ENCODE measurements at places on chromosomes 1 and 21. TPM values are rescaled to one million over a fixed set of nuclear protein-coding genes. Genes with fewer than 3 reads are reported as not detected.

DNA sequence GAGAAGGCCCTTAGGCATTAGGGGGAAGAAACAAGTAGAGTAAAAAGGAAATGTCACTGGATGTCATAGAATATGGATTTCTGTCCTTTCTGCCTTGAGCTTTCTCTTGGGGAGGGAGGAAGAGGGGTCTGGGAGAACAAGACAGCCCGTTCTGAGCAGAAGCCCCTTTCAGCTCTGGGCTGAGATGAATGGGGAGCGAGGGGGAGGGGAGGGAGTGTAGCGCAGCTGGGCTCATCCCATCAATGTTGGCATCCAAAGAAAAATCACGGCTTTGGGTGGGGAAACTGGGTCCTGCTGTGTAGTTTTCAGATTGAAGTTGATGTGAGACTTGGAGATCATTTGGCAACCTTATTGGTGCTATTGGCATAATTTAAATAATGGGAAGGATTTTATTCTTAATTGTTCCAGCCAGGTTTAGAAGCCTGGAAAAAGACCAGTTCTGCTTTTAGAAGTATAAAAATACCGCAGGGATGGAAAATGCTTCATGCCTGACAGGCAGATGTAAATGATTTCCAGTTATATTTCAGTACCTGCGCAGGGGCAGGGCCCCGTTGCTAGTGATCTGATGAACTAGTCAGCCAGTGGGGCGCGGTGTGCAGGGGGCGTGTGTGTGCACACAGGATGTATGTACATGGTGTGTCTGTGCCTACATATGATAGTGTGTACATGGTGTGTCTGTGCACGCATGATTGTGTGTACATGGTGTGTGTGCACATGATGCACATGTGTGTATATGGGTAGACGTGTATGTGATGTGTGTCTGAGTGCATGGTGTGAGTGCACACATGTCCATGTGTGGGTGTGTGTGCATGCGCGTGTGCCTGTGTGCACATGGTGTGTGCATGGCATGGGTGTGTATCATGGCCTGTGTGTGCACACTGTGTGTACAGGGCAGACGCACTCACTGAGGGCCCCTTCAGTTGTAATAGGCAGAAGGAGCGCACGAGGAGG is 36.0 kb downstream of the ABCG1 start:
- no peak overlapping the region for H3K4me3 ChIP-seq
- no peak for DNase-seq
- H3K27ac ChIP-seq = no peak overlapping the region
- no peaks in the 10 kb centered on the region for H3K27me3 ChIP-seq

DNA sequence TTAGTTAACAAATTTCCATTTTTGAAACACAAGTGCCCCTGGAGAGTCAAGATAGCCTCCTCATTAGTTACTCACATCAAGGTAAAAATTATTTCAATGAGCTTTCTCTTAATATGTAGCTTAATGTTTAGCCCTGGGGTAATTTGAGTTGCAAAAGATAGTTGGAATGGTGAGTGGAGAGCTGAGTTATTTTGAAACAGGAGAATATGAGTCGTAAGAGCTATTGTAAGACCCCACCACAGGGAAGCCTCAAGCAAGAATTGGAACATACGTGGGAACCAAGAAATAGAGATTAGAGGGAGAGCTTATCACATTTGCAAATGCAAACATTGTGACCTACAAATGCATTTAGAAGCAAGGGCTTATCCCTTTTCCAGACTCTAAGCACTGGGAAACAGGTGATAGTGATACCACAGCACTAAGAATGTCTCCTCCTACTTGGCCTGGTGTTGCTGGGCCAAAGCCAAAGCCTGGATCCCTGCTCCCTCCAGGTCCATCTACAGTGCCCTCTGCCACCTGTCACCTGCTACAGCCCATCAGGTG is 635.1 kb downstream of the PTPRC start:
- H3K4me1 ChIP-seq = no peaks in the 10 kb centered on the region
- no peak for DNase-seq
- no peak overlapping the region for H3K4me3 ChIP-seq
- peaks cover 7% of the 10 kb centered on the region for H3K27me3 ChIP-seq
- no peak overlapping the region for H3K27ac ChIP-seq
- no peaks in the 10 kb centered on the region for H3K36me3 ChIP-seq

Gene GNAT2
- not detected for polyA plus RNA-seq

GRCh38 chr1:223338811-223339746 is 24.9 kb downstream of the SUSD4 start:
- no peaks in the 10 kb centered on the region for H3K36me3 ChIP-seq
- no peak for DNase-seq
- no peak overlapping the region for H3K4me3 ChIP-seq
- no peaks in the 10 kb centered on the region for H3K4me1 ChIP-seq
- no peak overlapping the region for H3K27ac ChIP-seq
- no peaks in the 10 kb centered on the region for H3K27me3 ChIP-seq

DNA sequence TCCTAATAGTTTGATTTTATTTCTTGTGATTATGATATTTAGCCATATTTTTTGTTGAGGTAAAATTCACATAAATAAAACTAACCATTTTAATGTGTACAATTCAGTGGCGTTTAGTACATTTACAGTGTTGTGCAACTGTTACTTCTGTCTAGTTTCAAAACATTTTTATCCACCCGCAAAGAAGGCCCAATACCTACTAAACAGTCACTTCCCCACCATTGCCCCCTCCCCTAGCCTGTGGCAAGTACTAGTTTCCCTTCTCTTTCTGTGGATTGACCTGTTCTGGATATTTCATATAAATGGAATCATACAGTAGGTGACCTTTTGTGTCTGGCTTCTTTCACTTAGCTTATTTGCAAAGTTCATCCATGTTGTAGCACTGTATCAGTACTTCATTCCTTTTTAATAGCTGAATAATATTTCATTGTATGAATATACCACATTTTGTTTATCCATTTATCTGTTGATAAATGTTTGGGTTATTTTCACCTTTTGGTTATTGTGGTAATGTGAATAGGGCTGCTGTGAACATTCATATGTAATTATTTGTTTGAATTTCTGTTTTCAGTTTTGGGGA is 4.1 kb downstream of the FLVCR1 start:
- no peaks in the 10 kb centered on the region for H3K27me3 ChIP-seq
- no peak for DNase-seq
- peaks cover 29% of the 10 kb centered on the region for H3K4me1 ChIP-seq
- H3K36me3 ChIP-seq = peaks cover 4% of the 10 kb centered on the region

Gene RASSF5
- polyA plus RNA-seq = 231 TPM

Gene S100A7A
- not detected for polyA plus RNA-seq

Gene PADI3
- not detected for polyA plus RNA-seq

Gene DCST1
- not detected for polyA plus RNA-seq

- H3K4me1 ChIP-seq = no peaks in the 10 kb centered on the region
- H3K27ac ChIP-seq = no peak overlapping the region
- H3K27me3 ChIP-seq = no peaks in the 10 kb centered on the region
- DNase-seq = no peak
Observed at GRCh38 chr1:41476807-41477361, 7.6 kb downstream of the EDN2 start.

GRCh38 chr1:12556368-12556930 is 61.6 kb downstream of the DHRS3 start:
- H3K27ac ChIP-seq = no peak overlapping the region
- H3K36me3 ChIP-seq = no peaks in the 10 kb centered on the region
- DNase-seq = no peak
- no peaks in the 10 kb centered on the region for H3K4me1 ChIP-seq

DNA sequence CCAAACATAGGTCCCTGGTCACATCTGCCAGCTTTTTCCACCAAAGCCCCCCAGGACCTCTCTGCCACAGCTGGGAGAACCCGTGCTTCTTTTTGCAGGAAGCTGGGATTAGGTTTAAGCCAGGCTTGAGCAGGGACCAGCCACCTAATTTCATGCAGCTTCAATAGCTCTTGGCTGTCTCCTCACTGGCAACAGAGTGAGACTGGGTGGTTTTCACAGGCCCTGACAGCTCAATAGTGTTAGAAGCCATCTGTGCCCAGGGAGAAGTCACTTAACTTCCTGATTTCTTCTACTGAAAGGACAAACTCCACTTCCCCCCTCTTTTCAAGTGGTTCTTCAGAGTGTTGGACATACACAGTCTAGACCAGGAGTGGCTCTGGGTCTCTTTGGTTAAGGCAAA is 20.4 kb upstream of the SRSF4 start:
- no peaks in the 10 kb centered on the region for H3K27me3 ChIP-seq
- H3K27ac ChIP-seq = no peak overlapping the region
- H3K36me3 ChIP-seq = peaks cover 13% of the 10 kb centered on the region
- no peak overlapping the region for H3K4me3 ChIP-seq
- no peaks in the 10 kb centered on the region for H3K4me1 ChIP-seq

- H3K36me3 ChIP-seq = no peaks in the 10 kb centered on the region
- H3K27me3 ChIP-seq = no peaks in the 10 kb centered on the region
- no peaks in the 10 kb centered on the region for H3K4me1 ChIP-seq
Observed at GRCh38 chr1:2609319-2610035, 22.9 kb downstream of the PRXL2B start.

DNA sequence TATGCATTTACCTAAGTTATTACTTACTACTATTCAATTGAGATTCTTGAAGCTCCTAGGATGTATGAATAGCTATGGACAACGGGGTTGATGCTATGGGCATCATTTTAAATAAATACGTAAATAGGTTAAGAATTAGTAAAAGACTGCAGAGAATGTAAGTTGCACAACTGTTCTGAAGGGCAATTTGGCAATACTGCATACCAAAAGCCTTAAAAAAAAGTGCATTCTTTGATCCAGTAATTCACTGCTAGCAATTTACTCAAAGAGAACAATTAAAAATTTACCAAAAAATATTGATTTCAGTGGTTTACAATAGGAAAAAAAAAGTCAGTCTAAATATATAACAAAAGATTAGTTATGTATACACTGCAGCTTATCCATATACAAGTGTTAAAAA is 3.5 kb downstream of the ARPC5 start:
- H3K36me3 ChIP-seq = peaks cover 40% of the 10 kb centered on the region
- H3K27me3 ChIP-seq = no peaks in the 10 kb centered on the region
- H3K27ac ChIP-seq = no peak overlapping the region
- peaks cover 62% of the 10 kb centered on the region for H3K4me1 ChIP-seq
- peak overlapping the region; percentile 91 for H3K4me3 ChIP-seq

DNA sequence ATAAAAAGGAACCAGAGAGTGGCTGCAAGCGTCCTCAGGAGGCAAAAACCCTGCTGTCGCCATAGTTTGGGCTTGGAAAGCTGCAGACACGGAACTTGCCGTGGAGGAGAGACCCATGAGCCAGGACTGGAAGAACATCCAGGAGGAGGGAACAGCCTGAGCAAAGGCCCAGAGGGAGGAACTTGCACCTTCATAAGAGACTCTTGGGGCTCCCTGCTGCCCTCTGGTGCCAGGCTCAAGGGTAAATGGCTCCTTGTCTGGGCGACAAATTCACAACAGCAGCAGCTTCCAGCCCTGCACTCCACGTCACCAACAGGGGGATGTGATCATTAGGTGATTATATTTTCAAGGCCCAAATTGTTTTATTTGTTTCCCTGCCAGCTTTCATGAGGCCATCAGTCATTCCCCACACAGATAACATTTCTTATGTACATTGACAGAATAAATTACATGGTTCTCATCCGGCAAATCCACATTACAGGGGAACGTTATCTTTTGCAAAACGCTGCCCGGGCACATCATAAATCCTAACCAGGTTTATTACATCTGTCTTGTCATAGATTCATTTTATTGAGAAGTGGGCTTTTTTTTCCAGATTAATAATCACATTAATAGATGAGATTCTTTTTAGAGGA is 143.0 kb upstream of the GRIK3 start:
- H3K27ac ChIP-seq = no peak overlapping the region
- peaks cover 5% of the 10 kb centered on the region for H3K27me3 ChIP-seq
- no peak overlapping the region for H3K4me3 ChIP-seq
- H3K36me3 ChIP-seq = no peaks in the 10 kb centered on the region
- no peaks in the 10 kb centered on the region for H3K4me1 ChIP-seq
